ENCODE measurements at places on chromosomes 5 and 9.
A peak's percentile ranks its signal among the peaks of the same experiment; 100 is the strongest.

GRCh38 chr5:14882658-14883580, 11.3 kb upstream of the ANKH start:
- no peak for DNase-seq

DNA sequence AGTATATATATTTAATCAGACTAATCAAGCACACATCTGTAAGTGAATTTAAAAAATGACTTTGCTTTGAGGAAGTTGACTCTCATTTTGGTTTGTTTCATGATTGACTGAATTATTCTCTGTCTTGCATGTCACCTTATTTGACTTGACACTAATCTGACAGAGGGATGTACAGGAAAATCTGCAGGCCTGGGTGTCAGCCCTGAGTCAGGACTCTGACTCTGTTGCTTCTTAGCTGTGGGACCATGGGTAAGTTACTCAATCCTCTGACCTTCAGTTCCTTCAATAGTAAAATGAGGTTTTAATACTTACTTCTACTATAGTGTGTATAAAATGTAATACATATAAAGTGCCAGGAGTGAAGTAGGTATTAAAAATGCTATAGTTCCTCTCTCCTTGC, 415.9 kb downstream of the ARHGEF28 start:
- no peak for DNase-seq

DNA sequence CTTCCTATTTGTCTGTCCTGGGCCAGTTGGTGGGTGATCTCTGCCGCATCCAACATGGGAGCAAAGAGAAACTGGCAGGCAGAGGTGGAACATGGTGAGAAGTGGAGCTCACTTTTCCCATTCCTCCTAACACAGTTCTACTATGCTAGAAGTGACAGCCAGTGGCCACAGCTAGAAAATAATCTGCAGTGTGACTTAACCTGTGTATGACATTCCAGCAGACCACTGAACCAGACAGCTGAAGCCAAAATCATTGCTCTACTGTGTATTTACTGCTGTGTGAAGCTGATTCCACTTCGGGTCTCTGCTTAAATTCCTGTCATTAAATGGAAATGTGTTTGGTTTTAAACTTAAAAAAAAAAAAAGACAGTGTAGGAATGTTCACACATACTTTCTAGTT, 523.0 kb downstream of the MTRR start:
- no peak for DNase-seq

- DNase-seq: no peak
Measured at GRCh38 chr5:18526792-18527405, 892.6 kb downstream of the TAF11L14 start.

DNA sequence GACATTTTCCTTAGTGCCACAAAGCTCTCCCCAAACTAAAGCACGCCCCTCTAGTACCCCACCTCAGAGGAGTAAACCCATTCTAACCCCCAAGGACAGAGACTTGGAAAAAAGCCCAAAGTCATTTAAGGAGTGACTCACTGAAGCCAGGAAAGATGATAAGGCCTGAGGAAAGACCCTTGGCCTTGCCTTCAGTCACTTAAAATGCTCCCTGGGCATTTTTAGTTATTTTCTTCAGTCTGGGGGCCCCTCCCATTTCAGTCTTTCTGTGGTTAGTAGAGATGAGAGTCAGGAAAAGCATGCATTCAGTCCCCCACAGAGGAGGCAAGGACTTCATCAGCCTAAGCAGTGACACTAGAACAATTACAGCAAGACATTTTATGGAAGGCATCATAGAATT, 13.7 kb upstream of the TLX3 start:
- no peak for DNase-seq

DNA sequence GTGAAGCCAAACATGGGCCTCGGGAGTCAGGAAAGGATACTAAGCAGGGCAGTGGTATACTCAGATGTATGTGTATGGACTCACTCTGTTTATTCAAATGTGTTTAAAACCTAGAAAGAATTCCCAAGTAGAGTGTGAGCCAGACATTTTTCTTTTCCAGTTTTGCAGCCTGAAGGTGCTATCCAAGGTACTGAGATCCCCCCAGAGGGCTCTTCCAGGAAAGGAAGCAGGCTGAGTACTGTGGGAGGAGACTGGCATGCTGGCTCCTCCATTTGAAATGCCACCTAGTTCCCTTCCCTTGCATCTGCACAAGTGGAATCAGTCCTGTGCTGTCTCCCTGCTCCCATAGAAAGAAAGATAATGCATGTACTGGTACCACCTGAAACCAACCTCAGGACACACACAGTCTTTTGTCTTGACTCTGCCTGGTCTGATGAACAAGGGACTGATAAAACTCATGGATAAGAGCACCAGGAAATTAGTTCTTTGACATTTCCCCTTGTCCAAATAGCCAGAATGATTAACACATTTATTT, 85.9 kb downstream of the HRH2 start:
- DNase-seq: no peak

DNA sequence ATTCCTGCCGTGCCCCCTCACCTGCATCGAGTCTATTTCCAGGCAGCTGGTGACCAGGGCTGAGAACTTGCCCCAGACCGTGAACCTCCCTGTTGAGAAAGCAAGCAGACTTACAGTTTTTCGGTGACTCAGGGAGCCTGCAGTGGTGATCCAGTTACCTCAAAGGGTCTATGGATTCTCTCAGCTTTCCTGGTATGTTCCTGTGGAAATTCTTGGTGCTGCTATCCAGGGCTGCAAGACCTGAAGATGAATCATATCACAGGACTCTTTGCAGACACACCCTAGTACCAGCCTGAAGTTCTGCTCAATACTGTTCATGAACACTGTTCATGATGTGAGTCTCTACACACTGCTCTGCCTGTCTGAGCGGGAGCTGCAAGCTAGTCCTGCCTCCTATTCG, 154.7 kb downstream of the WDR70 start:
- no peak for DNase-seq

DNA sequence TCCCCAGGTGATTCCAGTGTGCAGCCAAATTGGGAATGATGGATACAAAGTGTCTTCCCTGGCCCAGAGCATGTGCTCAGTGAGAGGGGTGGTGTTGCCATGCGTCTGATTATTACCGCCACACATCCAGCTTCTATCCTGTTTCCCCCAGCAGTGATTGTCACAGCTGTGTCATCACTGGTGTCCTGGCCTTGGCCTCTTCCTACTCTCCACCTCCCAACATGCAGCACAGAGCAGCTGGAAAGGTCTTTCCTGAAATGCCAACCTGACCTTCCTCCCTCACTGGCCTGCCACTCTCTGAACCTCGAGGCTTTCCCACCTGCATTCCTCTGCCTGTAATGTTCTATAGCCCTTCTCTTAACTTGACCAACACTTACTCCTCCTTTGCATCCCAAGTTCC, 60.0 kb downstream of the TMOD1 start:
- DNase-seq: no peak

DNA sequence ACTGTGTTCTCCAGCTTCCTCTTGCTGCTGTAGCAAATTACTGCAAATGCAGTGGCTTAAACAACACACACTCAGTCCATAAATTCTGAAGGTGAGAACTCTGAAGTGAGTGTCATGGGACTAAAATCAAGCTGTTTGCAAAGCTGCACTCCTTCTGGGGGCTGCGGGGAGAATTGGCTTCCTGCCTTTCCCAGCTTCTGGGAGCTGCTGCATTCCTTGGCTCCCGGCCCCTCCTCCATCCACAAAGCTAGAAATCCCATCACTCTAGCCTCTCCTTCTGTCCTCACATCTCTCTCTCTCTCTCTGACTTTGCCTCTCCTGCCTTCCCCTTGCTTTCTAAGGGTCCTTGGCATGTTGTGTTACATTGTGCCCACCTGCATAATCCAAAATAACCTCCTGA, 14.2 kb upstream of the MED10 start:
- no peak for DNase-seq

- DNase-seq: no peak
Measured at GRCh38 chr5:146402949-146403348, 44.2 kb upstream of the TCERG1 start.

DNA sequence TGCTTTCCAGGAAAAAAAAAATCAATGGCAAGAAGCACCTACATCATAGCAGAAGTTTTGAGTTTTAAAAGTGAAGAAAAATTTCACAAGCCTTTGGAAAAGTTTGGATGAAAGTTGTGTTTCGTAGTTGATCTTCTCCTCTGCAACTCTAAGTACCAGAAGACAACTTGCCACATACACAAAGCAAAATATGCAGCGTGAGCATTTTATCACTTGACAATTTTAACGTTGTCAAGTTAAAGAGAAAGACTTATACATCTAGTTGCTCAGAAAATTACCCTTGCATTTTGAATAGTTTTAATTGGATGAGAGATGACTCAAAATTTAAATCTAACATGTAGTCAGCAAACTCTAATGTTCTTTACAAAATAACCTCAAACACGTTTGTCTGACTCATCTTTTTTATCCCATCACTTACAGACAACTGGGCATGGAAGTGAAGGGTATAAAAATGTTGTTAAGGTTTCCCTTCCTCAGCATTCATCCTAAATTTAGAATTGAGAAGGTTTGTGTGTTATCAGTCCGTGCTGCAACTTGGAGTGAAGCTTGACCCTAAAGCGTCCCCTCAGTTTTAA, 213.4 kb downstream of the MARCHF11 start:
- no peak for DNase-seq

DNA sequence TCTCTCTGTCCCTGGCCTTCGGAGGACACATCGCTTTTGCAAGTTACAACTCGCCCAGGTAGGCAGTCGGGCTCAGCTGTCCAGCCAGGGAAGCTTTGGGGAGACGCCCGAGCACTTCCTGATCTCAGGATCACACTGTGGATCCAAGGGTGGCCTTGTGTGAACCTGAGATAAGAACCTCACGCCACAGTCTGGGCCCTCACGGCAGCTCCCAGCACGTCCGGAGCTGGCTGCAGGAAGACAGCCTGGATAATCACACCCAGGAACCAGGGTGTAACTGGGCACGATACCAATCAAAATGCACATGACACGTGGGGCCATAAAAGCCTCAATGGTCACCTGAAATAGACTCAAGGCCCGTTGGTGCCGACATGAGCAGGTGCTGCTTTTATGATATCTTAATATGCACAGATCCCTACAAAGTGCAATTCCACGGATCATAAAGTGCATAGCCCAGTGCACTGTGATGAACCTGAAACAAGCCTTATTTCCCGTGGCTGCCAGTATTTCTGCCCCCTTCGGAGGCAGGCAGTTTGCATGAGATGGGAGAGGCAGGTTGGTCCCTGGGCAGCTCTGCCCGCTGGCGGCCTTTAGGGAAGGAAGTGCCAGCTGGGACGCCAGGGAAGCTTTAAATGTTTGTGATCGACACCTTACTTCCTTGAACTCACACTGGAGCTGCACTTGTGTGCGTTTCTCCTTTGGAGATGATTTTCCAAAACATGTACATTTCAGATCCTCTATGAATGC, 14.5 kb downstream of the SLC6A18 start:
- no peak for DNase-seq

DNA sequence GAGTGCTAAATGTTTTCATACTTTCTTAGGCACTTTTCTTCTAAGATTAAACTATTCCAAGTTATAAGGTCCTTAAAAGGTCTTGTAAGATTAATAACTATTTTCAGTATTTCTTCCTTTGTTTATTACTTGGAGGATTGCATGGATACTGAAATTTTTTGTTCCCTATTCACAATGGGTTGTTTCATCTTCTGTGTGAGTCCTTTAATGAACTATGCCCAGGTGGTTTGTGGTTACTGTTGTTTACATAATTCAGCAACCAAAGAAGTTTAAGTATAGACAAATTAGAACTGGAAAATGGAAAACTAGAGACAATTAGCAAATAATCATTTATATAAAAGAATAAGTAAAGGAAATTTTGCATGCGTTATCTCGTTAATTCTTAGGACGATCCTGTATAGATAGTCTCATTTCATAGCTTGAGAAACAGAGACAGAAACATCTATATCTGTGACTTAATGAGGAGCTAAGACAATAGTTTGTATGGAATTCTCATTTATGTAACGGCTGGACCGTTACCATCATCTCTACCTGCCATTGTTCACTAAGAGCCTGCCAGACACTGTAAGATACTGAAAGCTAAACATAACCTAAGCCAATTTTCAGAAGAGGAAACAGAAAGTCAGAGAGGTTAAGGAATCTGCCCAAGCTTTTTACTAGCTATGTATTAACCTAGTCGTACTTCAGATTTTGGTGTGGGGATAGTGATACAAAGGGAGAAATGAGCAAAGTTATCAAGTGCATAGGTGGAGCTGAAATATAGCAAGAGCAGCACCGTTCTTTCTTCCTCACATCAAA, 148.2 kb downstream of the PAM start:
- no peak for DNase-seq

- no peak for DNase-seq
Measured at GRCh38 chr9:77731008-77731698, 83.0 kb upstream of the GNA14 start.

GRCh38 chr9:134993996-134994720, 76.4 kb upstream of the FCN1 start:
- DNase-seq: no peak

DNA sequence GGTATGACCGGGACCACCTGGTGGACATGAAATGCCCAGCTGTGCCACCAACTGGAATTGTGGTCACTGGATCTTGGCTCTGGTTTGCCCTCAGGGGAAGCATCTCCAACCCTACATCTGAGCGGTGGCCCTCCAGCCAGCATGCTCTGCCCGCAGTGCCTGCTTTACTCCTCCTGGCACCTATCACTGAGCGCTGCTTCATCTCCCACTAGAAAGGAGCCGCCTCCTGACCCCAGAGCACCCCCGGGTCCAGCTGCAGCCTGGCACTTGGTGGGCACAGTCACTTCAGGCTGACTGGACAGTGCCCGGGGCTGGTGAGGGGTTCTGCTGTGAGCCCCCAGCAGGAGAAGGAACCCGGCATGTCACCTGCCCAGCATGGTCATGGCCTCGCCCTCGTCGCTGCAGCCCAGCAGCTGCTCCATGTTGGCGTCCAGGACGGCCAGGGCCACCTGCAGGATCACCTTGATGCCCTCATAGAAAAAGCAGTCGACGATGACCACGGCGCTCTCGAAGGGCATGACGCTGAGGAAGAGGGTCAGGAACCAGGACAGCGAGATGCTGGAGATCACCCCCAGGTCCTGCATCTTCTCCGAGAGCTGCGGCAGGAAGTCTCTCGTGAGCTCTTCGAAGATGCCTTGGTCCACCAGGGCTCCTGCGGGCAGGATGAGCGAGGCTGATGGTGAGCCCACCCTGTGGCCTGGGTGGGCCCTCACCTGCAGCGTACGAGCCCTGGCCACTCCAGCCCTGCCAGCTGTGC, 16.1 kb upstream of the MRNIP start:
- no peak for DNase-seq

- DNase-seq: peak; percentile 16
Measured at GRCh38 chr9:134909511-134910481, 7.9 kb downstream of the FCN1 start.

Measured in Jurkat, Clone E6-1 (cell line).